ENCODE measurements at places on chromosomes 11 and 22. TPM values are rescaled to one million over a fixed set of nuclear protein-coding genes. Genes with fewer than 3 reads are reported as not detected.

DNA sequence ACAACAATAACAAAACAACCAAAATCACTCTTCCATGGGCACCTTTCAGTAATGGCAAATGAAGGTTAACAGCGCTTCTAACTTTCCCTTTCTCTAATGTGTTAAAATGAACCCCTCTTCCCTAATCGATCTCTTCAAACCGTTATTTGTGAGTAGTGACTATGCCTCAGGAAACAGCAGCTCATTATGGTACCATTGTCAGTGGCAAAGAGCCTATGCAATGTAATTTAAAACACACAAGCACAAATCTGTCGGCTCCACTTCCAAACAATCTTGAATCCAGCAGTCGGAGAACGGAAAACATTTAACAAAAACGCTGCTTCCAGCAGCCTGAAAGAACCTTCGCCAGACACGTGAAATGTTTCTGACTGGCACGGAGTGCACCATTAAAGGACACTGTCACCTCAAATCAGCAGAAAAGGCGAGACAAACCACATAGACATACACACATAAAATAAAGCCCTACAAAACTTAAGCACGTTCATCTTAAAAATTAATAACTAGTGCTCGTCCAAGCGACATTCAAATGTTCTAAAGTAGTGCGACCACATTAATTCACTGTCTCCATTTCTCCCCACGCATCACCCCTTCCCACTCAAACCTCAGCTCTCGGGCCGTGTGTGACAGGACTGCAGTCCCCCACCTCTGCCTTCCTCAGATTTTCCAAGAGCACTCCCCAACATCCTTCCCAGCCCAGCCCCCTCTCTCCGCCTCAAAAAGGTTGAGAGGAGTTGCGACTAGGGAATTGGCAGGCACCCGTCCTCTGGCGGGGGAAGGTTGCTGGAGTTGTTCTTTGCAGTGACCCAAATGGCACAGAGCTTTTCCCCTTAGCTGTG is 748 bp downstream of the RAB30 start:
- peak; percentile 32 for DNase-seq

DNA sequence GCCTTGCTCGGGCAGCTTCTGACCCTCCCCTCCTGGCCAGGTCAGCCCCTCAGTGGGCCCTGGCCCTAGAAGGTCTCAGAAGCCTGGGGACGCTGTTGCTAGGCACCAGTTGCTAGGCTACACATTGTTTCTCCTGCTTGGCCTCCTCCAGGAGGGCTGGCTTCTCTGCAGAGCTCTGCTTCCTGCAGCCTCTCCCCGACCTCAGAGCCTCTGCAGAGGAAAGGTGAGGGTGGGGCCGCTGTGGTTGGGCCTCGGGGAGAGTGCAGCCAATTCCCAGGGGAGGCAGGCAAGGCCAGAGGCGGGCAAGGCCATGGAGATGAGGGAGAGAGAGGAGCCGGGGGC is 27.6 kb upstream of the LRRC10B start:
- no peak for DNase-seq

DNA sequence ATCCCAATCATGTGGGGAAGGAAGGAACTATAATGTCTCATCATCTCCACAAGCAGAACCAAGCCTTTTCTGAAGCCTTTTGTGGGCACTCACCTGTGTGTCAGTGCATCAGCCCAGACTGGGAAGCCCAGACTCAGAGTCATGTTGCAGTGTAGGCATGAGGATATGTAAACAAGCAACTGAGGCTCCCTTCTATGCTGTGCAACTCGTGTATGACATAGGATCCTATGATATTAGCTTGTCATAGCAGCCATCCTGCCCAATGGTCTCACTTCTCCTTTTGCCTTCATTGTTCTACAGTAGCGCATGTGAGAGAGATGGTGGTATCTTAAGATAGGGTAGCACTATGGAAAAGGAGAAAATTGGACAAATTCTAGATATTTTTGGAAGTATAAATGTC is 103.4 kb upstream of the OLFML1 start:
- no peak for DNase-seq

- no peak for DNase-seq
Measured at GRCh38 chr22:28594797-28595462, 84.7 kb downstream of the TTC28 start.

- DNase-seq = no peak
Measured at GRCh38 chr11:111387363-111387762, 8.3 kb upstream of the POU2AF1 start.

DNA sequence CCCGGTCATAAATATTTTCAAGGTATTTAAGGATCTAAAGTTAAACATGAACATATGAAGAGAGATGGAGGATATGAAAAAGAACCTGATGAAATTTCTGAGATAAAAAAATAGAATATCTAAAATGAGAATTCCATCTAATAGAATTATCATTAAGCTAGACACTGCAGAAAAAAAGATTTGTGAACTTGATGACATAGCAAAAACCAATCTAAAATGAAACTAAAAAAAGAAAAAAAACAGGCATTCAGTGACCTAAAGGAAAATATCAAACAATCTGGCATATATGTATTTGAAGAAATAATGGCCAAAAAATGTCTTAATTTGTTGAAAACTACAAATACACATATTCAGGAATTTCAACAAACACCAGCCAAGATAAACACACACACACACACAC is 81.6 kb upstream of the ZC3H12C start:
- DNase-seq = no peak

GRCh38 chr11:19344661-19345518 is 104.1 kb upstream of the E2F8 start:
- DNase-seq = no peak

- no peak for DNase-seq
Measured at GRCh38 chr11:116406042-116406441, 366.7 kb downstream of the BUD13 start.

DNA sequence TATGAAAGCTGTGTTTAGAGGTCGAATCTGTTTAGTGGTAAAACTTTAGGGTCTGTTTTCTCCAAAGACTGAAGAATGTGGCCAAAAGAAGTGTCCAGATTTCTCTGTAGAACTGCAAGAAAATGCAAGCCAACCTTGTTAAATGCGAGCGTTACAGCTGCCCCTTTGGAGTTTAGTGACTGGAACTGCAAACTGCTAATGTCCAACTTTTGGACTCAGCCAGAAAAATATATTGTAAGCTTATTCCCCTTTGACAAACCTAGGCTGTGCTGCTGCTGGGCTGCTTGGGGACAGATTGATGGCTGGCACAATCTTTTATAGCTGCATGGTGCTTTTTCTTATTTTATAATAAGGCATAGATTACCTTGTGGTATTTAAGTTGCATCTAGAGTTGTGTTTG is 3.9 kb downstream of the TEAD1 start:
- DNase-seq = no peak

DNA sequence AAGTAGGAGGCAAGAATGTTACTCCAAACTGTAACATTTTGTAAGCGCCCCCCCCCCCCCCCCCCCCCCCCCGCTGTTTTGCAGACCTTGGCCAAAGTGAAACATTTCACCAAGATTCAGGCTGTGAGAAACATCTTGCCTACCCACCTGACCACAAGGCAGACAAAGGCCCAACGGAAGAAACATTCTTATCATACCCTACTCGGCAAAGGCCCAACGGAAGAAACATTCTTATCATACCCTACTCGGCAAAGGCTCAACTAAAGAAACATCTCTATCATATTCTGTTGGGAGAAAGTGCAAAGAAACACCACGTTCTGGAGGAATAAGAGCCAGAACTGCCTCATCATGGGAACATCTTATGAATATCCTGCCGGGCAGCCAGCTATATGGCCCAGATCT is 117.1 kb downstream of the JRKL start:
- no peak for DNase-seq

- DNase-seq = no peak
Measured at GRCh38 chr22:24400726-24401596, 26.4 kb upstream of the ADORA2A start.

DNA sequence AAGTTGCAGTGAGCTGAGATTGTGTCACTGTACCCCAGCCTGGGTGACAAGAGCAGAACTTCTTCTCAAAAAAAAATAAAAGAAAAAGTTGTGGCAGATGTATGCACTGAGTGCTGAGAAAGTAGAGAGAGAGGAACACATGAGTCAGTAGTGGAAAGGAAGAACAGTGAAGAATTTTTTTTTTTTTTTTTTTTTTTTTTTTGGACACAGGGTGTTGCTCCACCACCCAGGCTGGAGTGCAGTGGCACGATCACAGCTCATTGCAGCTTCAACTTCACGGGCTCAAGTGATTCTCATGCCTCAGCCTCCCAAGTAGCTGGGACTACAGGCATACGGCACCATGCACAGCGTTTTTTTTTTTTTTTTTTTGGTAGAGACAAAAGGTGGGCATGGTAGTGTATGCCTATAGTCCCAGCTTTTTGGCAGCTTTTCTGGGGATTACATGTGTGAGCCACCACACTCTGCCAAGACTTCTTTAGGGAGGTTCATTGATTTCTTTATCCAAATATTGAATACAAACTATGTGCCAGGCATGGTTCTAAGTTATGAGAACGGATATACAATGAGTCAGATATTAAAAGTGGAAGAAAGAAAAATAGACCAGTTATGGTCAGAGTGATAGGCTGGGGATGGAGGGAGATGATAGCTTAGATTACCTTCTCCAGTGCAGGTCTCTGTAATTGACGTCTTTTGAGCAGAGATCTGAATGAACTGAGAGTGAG is 62.0 kb downstream of the YAP1 start:
- DNase-seq = no peak

- DNase-seq = peak; percentile 78
Measured at GRCh38 chr11:4187055-4187988, 92.7 kb downstream of the RRM1 start.

- no peak for DNase-seq
Measured at GRCh38 chr22:30754521-30754920, 59.8 kb downstream of the OSBP2 start.

DNA sequence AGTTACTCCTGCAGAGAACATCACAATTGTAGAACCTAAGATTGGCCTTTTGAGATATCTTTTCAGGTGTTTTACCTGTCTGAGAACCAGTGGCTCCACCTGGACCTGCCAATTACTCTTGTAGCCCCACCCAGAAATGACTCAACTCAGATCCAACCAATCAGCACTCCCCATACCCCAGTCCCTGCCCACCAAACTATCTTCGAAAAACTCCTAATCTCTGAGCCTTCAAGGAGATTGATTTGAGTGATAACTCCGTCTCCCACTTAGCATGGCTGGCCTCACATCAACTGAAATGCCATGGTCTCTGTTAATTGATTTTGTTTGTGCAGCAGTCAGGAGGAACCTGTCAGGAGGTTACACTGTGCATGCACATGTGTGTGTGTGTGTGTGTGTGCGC is 103.6 kb downstream of the MTNR1B start:
- no peak for DNase-seq

DNA sequence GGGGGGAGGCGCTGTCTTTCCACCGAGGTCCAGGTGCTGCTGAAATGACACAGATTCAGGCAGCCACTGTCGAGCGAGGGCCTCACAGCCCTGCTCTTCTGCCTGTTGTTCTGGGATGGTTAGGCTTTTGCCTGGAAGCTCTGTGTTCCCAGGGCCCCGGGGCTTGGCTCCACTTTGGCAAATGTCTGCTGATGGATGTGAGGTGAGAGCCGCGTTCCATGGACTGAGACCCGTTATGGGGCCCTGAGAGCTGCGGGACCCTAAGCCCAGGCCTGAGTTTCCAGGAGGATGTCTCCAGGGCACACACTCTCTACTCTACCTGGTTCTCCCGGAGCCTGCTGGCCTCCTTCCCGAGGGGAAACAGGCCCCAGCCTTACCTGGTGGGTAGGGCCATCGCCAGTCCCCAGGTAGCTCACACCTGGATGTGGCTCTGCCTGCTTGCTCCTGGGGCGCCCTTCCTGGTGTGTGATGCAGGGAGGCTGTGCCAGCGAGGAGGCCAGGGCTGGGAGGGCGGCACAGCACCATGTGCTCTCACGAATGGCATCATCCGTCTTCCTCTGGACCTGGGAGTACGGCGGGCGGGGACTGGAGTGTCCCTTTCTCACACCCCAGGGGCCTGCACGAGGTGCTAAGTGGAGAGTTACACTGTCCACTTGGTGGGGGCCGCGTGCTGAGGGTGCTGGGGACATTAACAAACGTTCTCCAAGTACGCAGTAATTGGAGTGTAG is 435.5 kb downstream of the TBC1D22A start:
- no peak for DNase-seq

DNA sequence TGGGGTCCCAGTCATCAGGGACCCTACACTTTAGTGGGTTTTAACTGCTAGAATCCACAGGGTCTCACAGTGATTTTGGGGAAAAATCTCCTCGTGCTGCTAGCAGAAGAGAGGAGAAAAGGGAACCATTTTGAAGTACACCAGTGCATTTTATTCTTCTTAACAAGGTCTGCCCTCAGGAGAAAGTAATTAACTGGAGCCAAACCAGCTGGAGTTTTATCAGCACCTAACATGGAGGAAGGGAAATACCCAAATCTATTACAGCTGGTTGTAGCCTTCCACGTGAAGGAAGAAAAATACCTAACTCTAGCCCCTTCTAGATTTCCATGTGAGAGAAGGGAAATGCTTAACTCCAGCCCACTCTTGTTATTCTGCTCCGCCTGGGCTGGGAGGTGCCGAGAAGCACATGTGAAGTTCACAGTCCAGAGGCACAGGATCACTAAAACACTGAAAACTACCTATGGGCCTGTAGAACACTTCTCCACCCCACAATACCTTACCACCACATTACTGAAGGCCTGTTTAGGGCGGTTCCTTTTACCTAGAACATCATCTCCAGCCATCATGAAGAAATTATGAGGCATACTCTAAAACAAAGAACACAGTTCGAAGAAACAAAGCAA is 31.3 kb upstream of the TEAD1 start:
- DNase-seq = no peak

DNA sequence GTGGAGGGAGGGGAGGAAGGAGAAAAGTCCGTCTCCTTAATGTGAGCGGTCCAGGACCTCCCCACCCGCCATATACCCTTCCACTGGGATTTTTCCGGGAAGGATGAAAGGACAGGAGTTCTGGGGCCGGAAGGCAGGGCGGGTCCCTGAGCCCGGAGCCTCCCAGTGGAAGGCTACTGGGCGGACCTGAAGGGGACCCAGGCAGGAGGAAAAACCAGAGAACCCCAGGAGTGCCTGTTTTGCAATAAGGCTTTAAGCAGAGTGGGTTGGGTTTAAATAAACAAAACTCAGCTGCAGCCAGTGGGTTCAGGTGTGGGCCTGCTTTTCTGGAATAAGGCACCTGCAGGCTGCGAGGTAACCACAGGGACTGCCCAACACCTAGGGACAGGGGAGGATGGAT is 1.7 kb upstream of the CELSR1 start:
- DNase-seq = no peak

- no peak for DNase-seq
Measured at GRCh38 chr11:45818961-45819605, 14.1 kb downstream of the SLC35C1 start.

OR6A2 gene
- polyA plus RNA-seq = not detected

PITPNM1 gene
- polyA plus RNA-seq = 15.0 TPM

MYOD1 gene
- not detected for polyA plus RNA-seq

CDON gene
- polyA plus RNA-seq = 0.03 TPM

ZNRF3 gene
- polyA plus RNA-seq = 0.11 TPM

CBLIF gene
- not detected for polyA plus RNA-seq

RIBC2 gene
- not detected for polyA plus RNA-seq

PVALB gene
- not detected for polyA plus RNA-seq

Data from CD4-positive, alpha-beta memory T cell (primary cell).